ENCODE measurements at places on chromosomes 11 and 22. TPM values are rescaled to one million over a fixed set of nuclear protein-coding genes. Genes with fewer than 3 reads are reported as not detected.
A peak's percentile ranks its signal among the peaks of the same experiment; 100 is the strongest.

- no peaks in the 10 kb centered on the region for H3K27me3 ChIP-seq
- no peaks in the 10 kb centered on the region for H3K4me1 ChIP-seq
- no peak overlapping the region for H3K4me3 ChIP-seq
- no peaks in the 10 kb centered on the region for H3K36me3 ChIP-seq
- no peak overlapping the region for H3K27ac ChIP-seq
These were observed 19.1 kb upstream of the RCN1 start for GRCh38 chr11:32071811-32072210.

GRCh38 chr11:30535818-30536217 is 50.3 kb downstream of the MPPED2 start:
- H3K27me3 ChIP-seq = no peaks in the 10 kb centered on the region
- peaks cover 10% of the 10 kb centered on the region for H3K4me1 ChIP-seq
- H3K27ac ChIP-seq = no peak overlapping the region
- H3K4me3 ChIP-seq = no peak overlapping the region

The OR5AP2 gene
- not detected for total RNA-seq

DNA sequence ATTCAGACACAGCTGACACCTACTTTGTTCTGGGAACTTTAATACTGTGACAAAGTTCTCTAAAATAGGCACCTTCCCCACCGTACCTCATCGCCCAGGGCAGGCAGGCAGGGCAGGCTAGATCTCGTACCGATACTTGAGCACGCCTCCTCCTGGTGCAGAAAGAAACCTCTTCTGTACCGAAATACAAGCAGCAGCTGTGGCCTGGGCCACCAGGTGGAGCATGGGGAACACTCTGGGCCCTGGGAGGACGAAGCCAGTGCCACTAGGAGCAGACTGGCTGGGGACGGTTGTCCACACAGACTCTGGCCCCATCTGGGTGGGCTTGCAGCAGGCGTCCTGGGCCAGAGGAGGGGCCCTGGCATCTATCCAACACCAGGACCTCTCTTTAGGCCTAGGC is 12.8 kb downstream of the PMM1 start:
- no peak for DNase-seq
- H3K36me3 ChIP-seq = peaks cover 64% of the 10 kb centered on the region
- H3K27me3 ChIP-seq = no peaks in the 10 kb centered on the region
- no peak overlapping the region for H3K4me3 ChIP-seq

The MS4A3 gene
- not detected for total RNA-seq

DNA sequence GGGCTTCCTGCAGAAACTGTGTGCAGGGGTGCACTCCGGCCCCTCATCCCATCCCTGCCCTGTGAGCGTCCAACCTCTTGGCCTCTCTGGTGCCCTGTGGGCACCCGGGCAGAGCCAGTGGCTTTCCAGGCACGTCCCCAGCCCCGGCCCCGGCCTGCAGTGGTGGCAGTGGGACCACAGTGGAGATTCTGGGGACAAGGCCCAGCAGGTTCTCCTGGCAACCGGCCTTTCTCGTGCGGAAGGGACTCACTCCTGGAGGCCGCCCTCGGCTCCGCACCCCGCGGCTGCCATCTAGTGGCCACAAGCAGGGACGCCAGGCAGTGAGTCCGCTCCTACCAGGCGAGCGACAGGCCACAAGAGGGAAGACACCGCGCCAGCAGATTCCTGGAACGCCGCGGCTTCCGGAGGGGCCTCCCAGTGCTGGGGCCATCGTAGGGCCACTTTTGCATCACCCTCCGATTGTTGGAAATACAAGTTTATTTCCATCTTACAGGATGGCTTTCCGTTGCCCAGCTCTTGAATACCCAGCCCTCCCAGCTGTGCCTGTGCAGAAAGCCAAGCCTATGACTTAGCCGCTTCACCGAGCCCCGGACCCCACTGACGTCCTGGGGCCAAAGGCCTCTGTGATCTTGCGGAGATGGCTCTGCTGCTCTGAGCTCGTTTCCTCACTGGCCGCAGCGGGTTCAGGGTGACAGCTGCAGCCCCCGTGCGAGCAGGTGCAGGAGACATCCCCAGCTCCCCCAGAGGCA is 357.3 kb downstream of the CTTN start:
- H3K4me1 ChIP-seq = no peaks in the 10 kb centered on the region
- no peaks in the 10 kb centered on the region for H3K36me3 ChIP-seq
- no peak for DNase-seq
- H3K27ac ChIP-seq = no peak overlapping the region
- H3K27me3 ChIP-seq = no peaks in the 10 kb centered on the region
- H3K4me3 ChIP-seq = no peak overlapping the region

GRCh38 chr22:47021371-47022074 is 259.1 kb downstream of the TBC1D22A start:
- H3K4me3 ChIP-seq = no peak overlapping the region
- no peaks in the 10 kb centered on the region for H3K36me3 ChIP-seq
- no peaks in the 10 kb centered on the region for H3K4me1 ChIP-seq
- DNase-seq = no peak
- H3K27ac ChIP-seq = peak overlapping the region; percentile 34

DNA sequence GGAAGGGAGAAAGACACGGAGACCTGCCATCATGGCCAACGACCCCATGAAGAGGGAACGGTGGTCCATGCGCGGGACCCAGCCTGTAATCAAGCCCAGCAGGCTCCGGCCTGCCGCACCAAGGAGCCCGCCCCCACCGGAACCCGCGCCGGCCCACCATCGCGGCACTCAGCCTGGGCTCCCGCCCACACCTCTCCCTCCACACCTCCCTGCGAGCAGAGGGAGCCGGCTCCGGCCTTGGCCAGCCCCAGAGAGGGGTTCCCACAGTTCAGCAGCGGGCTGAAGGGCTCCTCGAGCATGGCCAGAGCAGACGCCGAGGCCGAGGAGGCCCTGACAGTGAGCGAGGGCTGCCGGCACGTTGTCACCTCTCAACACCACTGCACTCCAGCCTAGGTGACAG is 1302.8 kb upstream of the CNTN5 start:
- H3K4me3 ChIP-seq = no peak overlapping the region
- no peaks in the 10 kb centered on the region for H3K36me3 ChIP-seq
- no peaks in the 10 kb centered on the region for H3K4me1 ChIP-seq
- H3K27me3 ChIP-seq = no peaks in the 10 kb centered on the region
- no peak overlapping the region for H3K27ac ChIP-seq

The SPDYC gene
- not detected for total RNA-seq
